D721Med (cell line): ENCODE measurements at places on chromosomes 2 and 18.

- DNase-seq, result no peak
Observed at GRCh38 chr2:32798829-32799228, 147.9 kb upstream of the LTBP1 start.

GRCh38 chr2:215712871-215713790, 277.3 kb upstream of the FN1 start:
- no peak for DNase-seq

GRCh38 chr2:237165405-237166276, 80.0 kb downstream of the COPS8 start:
- no peak for DNase-seq

- DNase-seq, result no peak
Observed at GRCh38 chr2:63372549-63372948, 215.7 kb downstream of the WDPCP start.

GRCh38 chr2:196808083-196808665, 981 bp downstream of the C2orf66 start:
- DNase-seq, result no peak

GRCh38 chr2:26324903-26325302, 21.0 kb upstream of the SELENOI start:
- DNase-seq, result no peak

GRCh38 chr2:143955401-143956065, 564.4 kb downstream of the ZEB2 start:
- DNase-seq, result no peak

DNA sequence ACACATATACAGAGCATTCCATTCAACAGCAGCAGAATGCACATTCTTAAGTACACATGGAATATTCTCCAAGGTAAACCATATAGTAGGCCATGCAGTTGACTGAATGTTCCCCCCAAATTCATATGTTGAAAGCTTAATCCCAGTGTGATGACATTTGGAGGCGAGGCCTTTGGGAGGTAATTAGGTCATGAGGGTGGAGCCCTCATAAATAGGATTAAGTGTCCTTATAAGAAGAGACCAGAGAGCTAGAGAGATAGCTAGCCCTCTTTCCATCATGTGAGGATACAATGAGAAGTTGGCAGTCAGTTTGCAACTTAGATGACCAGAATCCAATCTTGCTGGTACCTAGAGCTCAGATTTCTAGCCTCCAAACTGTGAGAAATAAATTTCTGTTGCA, 27.6 kb downstream of the TMEM185B start:
- no peak for DNase-seq

GRCh38 chr18:50356036-50356945, 18.6 kb upstream of the SKA1 start:
- no peak for DNase-seq

GRCh38 chr2:167411367-167411766, 523.1 kb downstream of the XIRP2 start:
- no peak for DNase-seq

DNA sequence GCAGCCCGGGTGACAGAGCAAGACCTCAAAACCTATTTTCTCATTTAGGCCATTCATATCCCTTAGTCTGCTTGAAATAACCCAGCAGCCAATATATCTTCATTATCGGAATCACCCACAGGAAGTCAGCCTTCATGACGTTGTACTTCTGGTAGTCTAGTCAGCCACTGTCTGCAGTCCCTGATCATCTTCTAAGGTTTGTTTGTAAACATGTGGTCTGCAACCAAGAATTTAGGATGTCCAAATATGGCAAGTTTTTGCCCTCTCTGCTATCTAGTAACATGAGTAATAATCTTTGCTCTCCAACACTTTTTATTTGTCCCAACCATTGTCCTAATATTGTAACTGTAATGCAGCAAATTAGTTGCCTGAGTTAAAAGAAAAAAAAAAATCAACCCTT, 92.5 kb downstream of the PRPF40A start:
- no peak for DNase-seq

- no peak for DNase-seq
Observed at GRCh38 chr2:218557941-218558340, 10.2 kb downstream of the USP37 start.

- no peak for DNase-seq
Observed at GRCh38 chr18:49492694-49493033, 5.6 kb upstream of the C18orf32 start.

GRCh38 chr2:112305132-112305531, 29.7 kb downstream of the ZC3H6 start:
- DNase-seq, result no peak

DNA sequence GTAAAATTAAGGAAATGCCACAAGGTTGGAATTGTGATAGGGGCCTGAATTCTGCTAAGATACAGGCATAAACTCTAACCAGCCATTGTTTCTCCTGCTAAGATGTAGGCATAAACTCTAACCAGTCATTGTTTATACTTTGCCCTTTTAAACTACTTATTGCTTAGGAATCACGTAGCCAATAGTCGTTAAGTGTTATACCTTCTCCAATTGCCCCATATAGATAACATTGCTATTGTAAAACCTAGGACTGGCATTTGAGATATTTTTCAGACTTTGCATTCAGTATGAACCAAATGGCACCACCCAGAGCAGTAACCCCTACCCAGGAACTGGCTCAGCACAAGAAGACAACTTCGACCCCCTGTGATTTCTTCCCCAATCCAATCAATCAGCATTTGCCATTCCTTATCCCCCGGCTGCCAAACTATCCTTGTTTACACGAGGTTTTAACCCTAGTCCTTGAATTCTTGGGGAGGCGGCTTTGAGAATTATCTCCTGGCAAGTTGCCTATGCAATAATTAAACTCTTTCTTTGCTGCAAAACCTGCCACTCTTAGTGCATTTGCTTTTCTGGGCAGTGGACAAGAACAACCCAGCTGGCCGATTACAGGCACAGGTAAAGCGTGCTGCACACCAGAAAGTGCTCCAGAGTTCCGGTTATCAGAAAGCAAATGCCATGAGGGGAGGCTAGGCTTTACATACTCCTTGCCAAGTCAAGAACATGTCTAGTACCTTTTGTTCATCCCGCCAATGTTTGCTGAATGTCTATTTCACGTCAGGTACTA, 167.6 kb downstream of the LAMA1 start:
- no peak for DNase-seq

DNA sequence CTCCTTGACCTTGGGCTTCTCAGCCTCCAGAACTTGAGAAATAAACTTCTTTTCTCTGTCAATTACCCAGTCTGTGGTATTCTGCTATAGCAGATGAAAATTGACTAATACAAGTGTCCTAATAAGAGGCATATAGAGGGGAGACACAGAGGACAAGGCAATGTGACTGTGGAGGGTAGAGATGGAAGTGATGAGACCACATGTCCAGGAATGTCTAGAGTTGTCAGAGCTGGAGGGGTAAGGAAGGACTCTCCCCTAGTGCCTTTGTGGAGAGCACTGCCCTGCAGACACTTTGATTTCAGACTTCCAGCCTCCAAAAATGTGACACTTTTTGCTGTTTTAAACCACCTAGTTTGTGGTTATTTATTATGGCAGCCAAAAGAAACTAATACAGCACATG, 74.4 kb downstream of the ACKR3 start:
- DNase-seq, result no peak

DNA sequence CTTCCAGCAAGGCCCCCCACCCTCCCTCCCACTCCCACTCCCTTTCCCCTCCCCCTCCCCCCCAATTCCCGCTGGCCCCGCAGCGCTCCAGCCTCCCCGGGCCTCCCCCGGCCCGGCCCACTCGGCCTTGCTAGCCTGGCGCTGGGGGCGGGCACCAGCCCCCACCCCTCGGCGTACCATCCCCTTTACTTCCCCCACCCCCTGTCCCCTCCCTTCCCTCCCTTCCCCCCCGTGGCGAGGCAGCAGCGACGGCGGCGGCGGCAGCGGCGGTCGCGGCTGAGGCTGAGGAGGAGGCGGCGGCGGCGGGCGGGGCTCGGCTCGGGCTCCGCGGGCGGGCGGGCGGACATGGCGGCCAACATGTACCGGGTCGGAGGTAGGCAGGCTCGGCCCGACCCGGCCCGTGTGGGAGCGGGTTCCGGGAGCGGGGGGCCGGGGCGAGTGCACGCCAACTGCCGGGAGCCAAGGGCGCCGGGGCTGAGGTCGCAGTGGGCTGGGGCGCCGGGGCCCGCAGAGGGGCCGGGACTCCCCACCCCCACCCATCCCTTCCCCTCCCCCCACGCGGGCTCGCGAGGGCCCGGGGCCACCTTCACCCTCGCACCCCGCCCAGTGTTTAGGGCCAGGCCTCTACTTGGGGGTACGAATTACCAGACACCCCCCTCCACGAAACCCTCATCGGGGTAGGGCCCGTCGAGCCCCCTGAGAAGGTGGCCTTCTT, at the start of gene MTA3:
MTA3 (plus strand) TSS at position 232 of the 715 bp plus-strand sequence; CDS start at position 346, 114 bp downstream.
- DNase-seq, result no peak

DNA sequence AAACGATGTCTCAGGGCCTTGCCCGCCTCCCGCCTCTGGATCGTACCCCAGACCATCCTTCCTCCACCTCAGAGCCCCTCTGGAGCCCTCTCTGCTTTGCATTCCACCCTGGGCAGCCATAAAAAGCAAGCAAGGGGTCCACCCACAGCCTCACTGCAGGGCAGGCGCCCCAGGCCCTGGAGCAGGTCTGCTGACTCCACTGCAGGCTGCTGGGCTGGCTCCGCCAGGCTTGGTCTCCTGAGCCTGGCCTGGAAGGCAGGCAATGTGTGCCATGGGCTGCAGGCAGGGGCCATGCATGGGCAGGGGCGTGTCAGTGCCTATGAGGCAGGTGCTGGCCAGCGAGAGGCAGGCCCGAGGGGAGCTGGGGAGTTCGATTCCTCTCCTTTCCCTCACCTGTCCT, 186.0 kb downstream of the ANKRD30B start:
- no peak for DNase-seq

- no peak for DNase-seq
Observed at GRCh38 chr2:54466870-54467269, 10.7 kb downstream of the SPTBN1 start.

DNA sequence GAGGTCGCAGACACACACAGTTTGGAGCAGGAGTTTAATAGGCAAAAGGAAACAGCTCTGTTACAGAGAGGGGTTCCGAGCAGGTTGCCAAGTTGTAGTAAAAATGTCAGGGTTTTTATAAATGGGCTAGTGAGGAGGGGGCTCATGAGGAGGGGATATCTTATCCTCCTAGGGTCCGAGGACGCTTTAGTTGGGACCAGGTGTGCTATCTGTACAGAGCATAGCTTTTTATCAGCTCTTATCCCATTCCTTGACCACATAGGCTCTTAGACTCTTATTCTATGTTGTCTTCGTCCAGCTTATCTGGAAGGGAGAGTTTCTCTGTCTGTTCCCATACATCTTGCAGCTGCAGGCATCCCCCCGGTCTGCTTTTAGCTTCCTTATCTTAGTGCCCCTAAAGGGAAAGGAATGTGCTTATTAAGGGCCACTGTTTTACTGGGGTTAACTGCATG, 44.7 kb downstream of the PDK1 start:
- DNase-seq, result no peak

GRCh38 chr18:75824661-75825060, 397.2 kb upstream of the SMIM21 start:
- DNase-seq, result no peak

DNA sequence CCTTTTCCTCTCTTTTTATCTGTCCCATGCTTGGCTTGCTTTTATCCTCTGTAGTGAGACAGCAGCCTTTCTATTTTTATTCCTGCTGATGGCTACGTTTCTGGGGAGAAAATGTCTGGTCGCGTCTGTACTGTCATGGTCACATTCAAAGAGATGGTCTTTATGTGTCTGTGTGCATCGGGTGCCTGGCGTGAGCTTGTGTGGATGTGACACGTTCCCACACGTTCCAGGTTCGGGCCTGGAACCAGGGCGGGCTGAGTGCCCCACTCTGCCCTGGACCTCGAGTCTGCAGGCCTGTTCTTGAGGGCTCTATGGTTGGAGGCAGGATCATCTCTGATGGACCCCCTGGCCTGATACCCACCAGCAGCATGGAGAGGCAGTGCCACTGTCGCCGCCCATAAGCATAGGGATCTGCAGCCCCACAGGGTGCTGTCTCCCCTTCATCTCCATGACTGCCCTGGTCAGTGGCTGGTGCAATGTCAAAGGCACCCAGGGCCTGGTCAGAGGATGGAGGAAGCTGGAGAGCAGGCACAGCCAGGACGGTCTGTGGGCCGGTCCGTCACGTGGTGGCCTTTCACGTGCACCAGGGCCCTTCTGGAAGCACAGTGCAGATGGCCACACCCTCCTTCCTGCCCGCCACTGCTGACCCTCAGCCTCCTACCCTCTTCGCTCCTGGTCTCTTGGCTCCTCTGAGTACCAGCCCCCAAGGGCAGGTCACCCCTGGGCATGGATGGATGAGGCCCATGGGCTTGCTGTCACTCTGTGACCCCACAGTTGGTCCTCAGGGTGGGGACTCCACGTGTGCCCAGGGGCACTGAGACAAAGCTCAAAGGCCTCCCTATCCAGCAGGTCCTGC, 149.2 kb upstream of the TWIST2 start:
- no peak for DNase-seq

- no peak for DNase-seq
Observed at GRCh38 chr18:55731594-55732042, 143.6 kb upstream of the TCF4 start.

GRCh38 chr18:9209279-9209678, 72.7 kb downstream of the ANKRD12 start:
- DNase-seq, result no peak

DNA sequence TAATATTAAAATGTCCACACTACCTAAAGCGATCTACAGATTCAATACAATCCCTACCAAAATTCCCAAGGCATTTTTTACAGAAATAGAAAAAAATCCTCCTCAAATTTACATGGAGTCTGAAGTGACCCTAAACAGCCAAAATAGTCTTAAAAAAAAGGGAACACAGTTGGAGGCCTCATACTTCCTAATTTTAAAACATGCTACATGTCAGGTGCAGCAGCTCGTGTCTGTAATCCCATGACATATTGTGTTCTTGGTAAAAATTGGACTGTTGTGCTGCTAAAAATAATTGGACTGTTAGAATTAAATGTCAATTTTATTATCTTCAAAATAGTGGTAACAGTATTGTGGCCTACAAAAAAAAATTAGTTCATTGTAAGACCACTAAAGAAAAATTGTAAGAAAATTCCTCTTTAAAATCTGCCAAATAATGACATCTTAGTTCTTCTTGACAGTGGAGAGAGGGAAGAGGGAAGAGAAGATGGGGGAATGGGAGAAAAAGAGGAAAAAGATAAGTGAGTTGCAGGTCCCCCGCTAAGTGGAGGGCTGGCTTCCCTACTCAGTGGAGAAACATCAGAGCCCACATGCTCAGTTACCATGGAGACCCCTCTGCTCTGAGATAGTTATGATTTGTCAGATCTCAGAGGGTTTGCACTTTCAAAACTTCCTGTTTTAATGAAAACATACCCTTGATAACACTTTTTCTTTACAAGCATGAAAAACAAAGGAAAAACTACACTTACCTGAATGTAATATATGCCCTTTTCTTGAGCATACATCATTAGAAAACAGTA, 46.5 kb downstream of the UNC50 start:
- DNase-seq, result no peak

GRCh38 chr2:217215877-217216276, 356.0 kb upstream of the TNP1 start:
- DNase-seq, result no peak
